Upper lobe of left lung (tissue), 6 donors: ENCODE measurements at places on chromosomes 1 and 21. TPM values are rescaled to one million over a fixed set of nuclear protein-coding genes. Genes with fewer than 3 reads are reported as not detected.

The GPR37L1 gene
- 0.07 TPM for total RNA-seq

The HCRTR1 gene
- total RNA-seq = not detected

The GREM2 gene
- 0.39 TPM for total RNA-seq

The SPRR1A gene
- not detected for total RNA-seq

The PGLYRP4 gene
- total RNA-seq = not detected

The KRTAP11-1 gene
- not detected for total RNA-seq

The PPFIA4 gene
- 1.4 TPM for total RNA-seq

The TRAPPC10 gene
- total RNA-seq = 36.3 TPM

The C1orf53 gene
- 7.1 TPM for total RNA-seq

The TNFRSF18 gene
- not detected for total RNA-seq

The SELL gene
- 18.3 TPM for total RNA-seq

DNA sequence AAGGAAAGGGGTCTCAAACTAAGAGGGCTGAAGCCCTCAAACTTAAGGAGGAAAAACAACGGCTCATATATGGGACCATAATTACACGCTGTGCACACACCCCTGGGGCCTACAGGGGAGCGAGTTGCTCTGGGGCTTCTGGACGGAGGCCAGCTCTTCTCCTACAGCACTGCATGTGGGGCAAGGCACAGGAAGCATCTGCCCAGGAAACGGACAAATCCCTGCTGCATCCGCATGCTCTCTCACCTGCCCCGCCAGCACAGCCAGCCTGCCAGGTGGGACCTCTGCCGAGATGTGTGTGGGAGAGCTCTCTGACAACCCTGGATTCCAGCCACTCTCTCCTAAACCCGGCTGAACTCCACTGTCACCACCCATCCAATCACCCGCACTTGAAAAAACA, 54.1 kb downstream of the MRPL37 start:
- DNase-seq = no peak

DNA sequence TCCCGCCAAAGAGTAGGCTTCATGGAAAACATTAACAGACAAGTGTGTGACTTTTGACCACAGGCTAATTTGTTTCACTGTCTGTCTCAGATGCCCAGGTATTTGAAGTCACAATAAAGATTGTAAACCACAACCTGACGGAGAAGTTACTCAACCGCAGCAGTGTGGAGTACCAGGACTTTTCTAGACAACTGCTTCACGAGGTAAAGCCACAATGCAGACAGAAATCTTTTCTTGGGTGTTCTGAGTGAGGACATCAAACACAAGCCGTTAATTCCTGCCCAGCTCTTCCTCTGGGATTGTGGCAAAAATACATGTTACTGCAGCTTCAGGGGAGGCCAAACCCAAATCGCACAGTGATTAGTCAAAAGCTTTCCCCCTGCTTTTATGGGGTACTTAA, 31.0 kb downstream of the UMODL1 start:
- DNase-seq = no peak

- DNase-seq = no peak
Observed at GRCh38 chr1:243489681-243490546, 234.1 kb downstream of the SDCCAG8 start.

GRCh38 chr21:41880153-41880552, 1.0 kb upstream of the PRDM15 start:
- DNase-seq = no peak

GRCh38 chr1:69743146-69743545, 175.4 kb downstream of the LRRC7 start:
- no peak for DNase-seq

GRCh38 chr1:201639826-201640225, 100.9 kb downstream of the NAV1 start:
- DNase-seq = no peak

GRCh38 chr1:225941187-225941941, at the start of gene LEFTY2:
LEFTY2 (minus strand) TSS chr1:225941220; CDS start chr1:225941140, 80 bp downstream.
- no peak for DNase-seq

GRCh38 chr1:3352952-3353331, 101.5 kb upstream of the ARHGEF16 start:
- peak; percentile 66 for DNase-seq

- DNase-seq = peak; percentile 62
Observed at GRCh38 chr21:44901391-44902074, 19.2 kb downstream of the ITGB2 start.

- peak; percentile 85 for DNase-seq
Observed at GRCh38 chr1:247407180-247407616, 8.8 kb upstream of the NLRP3 start.

DNA sequence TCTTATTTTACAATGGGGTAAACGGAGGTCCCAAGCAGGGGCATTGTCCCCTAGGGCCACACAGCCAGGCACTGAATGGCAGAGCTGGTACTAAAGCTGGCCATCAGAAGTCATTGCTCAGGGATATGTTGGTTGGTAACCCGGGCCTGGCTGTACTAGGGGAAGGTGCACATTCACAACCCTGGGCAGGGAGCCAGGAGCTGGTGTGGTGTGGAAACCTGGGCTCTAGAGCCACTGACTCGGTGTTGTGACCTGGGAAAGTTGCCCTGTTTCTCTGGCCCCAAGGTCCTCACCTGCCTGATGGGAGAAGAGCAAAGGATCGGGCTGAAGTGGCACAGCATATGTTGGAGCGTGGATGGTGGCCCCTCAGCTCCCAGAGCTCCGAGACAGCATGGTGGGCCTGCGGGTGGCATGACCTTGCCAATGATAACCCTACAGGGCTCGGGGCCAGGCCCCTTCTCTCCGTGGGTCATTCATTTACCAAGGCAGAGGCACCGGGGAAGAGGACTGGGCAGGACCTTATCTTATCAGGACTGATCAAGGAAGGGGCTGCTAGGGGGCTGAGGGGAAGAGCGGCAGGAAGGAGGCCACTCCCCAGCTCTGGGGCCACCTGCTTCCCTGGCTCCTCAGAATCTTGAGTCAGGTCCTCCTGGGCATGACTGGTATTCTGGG, 274.1 kb downstream of the TRABD2B start:
- no peak for DNase-seq

- DNase-seq = no peak
Observed at GRCh38 chr1:196960854-196961253, 16.5 kb upstream of the CFHR5 start.

DNA sequence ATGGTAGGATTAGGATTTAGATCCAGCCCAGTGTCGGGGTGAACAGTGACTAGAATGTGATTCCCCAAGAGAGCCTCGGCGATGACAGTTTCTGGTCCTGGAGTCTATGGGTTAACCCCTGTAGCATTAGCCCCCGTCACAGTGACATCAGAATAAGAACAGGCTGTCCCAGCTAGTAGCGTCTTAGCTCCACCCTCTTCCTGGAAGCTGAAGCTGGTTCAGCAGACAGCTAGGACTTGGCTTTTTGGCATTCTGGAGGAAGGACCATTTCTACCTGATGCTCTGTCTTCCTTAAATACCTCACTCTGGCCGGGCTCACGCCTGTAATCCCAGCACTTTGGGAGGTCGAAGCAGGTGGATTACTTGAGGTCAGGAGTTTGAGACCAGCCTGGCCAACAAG, 5.0 kb downstream of the NDUFS2 start:
- DNase-seq = peak; percentile 56

DNA sequence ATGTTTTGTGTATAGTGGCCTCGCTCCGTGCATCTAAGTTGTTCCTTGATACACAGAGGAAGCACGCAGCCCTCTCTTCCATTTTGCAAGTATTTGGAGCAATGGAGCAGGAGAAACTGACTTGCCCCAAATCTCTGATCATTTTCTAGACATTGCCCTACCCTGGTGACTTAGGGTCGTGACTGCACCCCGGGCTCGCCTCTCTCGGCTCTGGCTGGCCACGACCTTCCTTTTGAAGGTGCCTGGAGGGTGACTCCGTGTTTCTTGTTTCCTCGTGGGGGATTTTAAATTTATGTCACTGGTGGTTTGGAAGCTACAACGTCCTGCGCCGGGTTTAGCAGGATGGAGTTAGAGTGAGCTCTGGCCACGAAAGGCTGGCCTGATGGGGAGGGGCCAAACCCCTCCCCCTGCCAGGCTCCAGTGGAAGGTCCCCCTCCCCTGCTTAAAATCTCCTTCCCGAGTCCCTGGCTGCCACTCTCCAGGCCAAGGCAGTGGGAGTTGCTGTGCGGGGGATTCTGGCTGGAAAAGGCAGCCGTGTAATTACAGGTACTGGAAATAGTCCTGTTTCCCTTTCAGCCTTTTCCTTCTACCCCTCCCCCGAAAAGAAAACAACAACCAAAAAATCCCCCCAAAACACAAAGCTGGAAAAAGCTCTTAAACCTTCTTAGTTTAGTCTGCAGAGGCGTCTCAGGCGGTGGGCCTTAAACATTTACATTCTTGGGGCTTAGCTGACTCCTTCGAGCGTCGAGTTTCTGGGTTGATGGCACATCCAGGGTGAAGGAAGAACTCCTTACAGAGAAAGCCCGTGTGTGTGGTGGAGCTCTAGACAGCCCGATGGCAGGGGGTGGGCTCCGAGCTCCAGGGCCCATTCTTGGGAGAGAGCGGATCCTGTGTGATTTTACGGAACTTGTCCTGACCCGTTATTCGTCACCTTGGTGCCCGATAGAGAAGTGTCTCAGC, 28.1 kb downstream of the SPSB1 start:
- no peak for DNase-seq

- no peak for DNase-seq
Observed at GRCh38 chr1:102800406-102800805, 307.9 kb downstream of the COL11A1 start.

- no peak for DNase-seq
Observed at GRCh38 chr1:197781968-197782721, 6.9 kb upstream of the DENND1B start.

DNA sequence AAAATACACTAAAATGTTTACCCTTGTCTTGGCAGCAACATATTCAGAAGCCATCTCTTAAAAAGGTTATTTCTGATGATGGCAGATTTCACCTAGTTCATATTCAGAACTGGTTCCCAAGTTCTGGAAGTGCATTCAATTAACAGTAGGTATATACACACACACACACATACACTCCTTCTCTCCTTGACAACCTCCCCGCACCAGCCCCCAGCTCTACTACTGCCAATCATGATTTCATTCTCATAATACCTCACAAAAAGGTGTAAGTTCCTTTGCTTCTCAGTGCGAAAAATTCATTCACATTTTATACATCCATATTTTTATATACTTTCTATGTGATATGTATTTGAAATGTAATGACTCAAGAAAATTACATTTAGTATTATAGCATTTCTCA, 228.1 kb upstream of the ST6GALNAC5 start:
- no peak for DNase-seq

- DNase-seq = no peak
Observed at GRCh38 chr1:175757381-175758015, 14.1 kb upstream of the TNR start.

GRCh38 chr21:36429947-36430546, 44.9 kb downstream of the CHAF1B start:
- DNase-seq = peak; percentile 81

DNA sequence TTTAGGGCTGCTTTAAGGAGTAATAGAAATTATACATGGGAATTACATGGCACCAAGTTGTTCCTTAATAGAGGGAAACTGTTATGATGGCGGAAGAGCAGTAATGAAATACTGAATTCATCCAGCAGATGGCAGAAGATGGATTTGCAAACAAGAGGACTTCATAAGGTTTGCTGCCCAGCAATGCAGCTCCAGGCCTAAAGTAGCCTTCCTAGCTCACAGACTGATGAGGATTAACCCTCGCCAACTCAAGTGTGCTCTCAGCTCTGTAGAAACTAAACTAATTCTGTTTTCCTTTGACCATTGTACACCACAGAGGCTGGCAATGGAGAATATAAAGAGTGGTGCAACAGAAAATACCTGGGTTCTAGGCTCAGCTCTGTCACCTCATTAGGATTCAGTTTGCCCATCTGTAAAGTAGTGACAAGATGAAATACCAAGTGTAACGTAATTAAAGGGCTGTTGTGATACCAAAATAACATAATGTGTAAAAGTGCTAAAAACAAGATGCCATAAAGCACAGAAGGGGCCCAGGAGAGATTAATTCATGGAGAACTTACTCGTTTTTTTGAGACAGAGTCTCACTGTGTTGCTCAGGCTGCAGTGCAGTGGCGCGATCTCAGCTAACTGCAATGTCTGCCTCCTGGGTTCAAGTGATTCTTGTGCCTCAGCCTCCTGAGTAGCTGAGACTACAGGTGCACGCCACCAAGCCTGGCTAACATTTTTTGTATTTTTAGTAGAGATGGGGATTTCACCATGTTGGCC, 102.4 kb upstream of the SERBP1 start:
- DNase-seq = peak; percentile 28

DNA sequence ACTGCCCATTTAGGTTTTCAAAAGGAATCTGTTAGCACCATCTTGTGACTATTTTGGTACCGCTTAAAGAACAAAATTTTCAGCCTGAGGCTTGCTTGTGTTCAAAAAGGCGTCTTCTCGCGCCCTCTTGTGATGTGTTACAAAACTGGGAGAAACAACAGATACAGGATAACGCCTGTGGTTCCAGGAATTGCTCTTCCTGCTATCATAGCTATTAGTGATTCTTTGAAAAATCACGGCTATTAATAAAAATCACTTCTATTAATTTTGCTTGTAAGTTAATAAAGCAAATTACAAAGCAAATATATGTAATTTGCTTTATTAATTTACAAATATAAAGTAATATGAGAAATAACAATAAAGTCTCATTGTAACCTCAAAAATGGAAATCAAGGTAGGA, 82.2 kb upstream of the ABCD3 start:
- no peak for DNase-seq

DNA sequence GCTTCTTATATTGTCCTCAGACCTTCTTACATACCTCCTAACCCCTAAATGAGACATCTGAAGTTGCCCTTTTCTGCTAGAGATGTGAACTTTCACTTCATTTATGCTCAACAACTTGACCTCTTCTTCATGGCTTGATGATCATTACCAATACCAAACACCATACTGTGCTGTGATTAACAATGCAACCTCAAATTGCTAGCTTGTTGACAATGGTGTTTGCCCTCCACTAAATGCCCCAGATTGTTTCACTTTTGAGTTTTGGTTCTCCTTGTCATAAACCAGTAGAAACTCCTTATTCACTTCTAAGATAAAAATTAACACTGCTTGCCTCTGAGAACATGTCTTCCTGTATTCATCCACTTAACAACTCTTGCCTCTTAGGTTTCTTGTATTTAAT, 5.6 kb downstream of the JAK1 start:
- no peak for DNase-seq

DNA sequence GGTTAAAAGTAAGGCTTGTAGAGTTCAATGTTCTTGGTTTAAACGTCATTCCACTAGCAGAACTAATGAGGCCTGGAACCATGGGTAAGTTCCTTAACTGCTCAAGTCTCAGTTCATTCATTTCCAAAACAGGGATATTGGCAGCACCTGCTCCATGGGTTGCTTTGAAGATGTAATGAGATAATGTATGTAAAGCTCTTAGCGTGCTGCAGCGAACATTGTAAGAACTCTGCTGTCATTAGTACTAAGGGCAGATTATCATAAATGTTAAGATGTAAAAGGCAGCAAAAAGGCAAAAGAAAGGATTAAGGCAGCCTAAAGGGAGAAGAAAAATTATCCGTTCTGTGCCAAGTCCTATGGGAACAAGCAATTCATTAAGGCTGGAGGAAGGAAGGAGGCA, 129.1 kb upstream of the NGF start:
- no peak for DNase-seq

GRCh38 chr1:203860396-203861025, 888 bp upstream of the SNRPE start:
- peak; percentile 21 for DNase-seq

GRCh38 chr21:44334329-44335030, 4.7 kb downstream of the CFAP410 start:
- no peak for DNase-seq

- no peak for DNase-seq
Observed at GRCh38 chr1:218376722-218377121, 31.6 kb downstream of the TGFB2 start.
